ENCODE measurements at places on chromosomes 3 and 15.

GRCh38 chr3:169914321-169914720 is 2.9 kb downstream of the SAMD7 start:
- DNase-seq = no peak

DNA sequence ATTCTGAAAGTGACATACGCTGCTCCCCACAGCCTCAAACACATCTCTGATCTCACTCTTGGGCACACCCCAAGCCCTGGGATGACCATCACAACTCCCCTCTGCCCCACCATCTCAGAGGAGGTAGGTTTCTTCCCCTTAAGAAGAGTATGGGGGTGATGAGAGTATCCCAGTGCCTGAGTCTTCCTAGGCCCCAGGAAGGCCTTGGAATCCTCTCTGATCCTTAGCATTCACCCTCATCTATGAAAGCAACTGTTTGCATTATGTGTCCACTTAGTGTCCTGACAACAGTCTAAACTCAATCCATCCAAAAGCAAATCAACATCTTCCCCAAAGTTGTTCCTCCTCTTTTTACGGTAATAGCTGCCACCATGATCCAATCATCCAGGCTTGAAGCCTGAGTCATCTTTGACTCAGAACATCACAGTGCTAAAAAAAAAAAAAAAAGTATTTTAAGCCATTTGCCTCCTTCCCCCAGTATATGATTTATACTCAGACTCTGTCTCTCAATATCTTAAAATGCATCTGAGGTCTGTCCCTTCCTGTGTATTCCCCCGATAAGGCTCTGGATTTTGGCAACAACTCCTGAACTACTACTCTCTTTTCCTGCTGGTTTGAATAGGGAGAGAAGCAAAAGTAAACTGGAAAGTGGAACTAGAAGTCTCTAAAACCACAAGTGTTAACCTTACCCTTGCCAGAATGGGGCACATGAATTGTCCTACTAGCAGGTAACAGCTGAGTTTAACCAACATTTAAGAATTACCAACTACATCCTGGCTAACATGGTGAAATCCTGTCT is 22.5 kb downstream of the POPDC2 start:
- no peak for DNase-seq

DNA sequence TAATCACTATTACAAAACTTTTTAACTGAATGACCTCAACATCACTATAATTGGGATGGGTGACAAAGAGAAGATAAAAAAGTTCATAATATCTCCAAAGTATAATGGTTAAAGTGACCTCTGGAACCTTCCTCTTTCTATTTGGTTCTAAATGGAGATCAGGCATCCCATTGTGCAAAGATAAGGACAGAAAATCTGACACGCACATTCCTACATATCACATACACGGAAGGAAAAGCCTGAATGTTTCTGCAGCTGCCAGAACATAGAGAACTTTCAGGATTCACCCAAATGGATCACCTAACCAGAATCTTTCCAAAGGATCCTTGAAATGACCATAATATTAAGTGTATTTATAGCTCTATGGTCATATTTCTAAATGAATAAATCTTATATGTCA is 128.2 kb downstream of the TFDP2 start:
- DNase-seq = no peak

GRCh38 chr15:36844534-36844998 is 255.8 kb downstream of the MEIS2 start:
- DNase-seq = no peak

GRCh38 chr3:147620906-147621305 is 211.7 kb downstream of the ZIC1 start:
- no peak for DNase-seq

DNA sequence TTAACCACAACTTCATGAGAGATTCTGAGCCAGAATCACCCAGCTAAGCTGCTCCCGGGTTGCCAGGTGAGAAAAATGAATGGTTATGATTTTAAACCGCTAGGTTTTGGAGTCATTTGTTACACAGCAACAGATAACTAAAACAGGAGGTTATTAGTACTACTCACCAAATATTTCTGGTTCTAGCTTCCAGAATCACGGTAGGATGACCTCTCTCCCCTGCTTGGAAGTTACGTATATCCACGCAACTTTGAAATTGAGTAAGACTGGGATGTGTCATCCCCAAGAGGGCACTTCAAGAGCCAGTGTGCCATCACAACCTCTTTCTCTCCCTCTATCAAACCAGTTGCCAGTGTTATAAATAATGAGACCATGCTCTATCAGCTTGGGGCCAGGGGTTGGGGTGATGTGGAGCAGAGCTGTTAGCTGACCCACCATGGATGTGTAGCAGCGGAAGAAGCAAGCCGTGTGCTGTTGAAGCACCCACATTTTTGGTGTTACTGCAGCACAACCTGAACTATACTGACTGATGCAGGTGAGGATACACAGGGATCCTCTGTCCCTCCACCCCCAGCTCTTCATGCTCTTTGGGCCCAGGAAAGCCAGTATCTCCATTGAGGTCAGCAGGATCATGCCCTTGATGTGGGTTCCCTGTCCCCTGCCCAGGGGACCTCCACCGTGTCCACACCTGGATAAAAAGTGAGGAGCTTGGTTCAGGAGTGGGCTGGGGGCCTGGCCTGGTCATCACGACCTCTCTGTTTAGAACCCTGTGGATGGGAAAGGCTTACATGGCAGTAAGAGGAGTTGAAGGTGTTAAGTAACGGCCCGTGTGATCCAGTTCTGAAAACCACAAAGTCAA is 19.4 kb upstream of the ALDH1A3 start:
- DNase-seq = no peak

GRCh38 chr15:29854413-29854812 is 32.1 kb upstream of the TJP1 start:
- DNase-seq = no peak

- no peak for DNase-seq
Observed at GRCh38 chr15:38242055-38242454, 10.6 kb upstream of the SPRED1 start.

- no peak for DNase-seq
Observed at GRCh38 chr15:70437882-70438451, 325.4 kb downstream of the UACA start.

DNA sequence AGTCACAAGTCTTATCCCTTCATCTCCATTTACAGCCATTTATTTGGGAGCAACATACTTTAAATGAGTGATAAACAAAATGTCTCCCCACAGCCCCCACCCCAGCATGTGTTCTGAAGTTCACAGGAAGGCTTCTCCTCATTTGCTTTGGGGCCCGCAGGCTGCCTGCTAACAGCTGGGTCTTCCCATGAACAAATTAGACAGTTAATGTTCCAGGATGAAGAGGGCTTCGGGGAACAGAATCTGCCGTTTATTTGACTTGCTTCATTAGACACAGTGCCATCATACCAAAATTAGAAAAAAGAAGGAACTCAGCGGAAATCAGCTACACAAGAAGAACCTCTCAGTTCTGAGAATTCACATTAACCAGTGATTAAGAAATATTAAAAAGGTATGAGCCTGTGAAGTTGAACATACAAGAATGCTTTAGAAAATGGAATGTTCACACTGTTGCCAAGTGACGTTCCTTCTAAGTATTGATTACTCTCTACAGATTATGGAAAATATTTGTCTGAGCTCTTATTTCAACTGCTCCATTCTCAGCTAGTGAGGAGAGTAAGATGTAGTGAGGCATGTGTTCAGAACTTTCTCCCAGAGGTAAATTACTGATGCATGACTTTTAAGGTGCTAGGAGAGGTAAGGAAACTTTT is 107.5 kb upstream of the THBS1 start:
- no peak for DNase-seq

DNA sequence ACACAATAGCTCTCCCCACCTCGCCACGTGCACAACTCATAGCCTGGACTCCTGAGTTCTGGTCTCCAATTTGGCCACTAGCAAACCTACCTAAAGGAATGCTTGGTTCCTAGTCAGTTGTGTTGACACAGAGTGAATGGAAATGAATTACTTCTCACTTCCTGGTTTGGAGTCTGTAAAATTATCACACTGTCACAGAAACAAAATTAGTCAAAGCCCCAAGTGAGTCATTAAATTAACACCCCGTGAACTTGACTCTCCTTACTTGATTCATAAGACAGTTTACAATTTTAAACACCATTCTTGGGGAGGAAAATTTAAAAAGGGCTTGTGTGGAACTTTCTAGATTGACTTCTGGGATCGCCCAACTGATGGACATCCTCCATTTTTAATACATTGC is 276.2 kb upstream of the CTNNB1 start:
- DNase-seq = no peak

- no peak for DNase-seq
Observed at GRCh38 chr3:176765382-176765900, 431.8 kb downstream of the TBL1XR1 start.

DNA sequence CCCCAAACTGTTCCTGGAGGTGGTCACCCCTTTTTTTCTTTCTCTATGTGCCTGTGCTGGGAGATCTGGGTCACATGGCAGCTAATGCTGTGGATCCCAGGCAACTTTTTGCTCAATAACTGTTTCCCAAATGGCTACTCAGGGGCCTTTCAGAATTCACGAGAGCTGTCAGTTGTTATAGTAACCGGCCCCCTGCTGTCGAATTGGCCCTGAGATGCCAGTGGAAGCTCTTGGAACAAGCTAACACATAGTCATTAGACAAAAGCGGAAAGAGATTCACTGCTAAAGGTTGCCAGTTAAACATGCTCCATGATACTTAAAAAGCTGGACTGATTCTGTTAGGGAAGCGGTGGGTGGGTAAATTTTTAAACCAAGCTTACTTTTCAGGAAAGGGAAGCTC is 144.1 kb downstream of the FEZF2 start:
- no peak for DNase-seq

- DNase-seq = no peak
Observed at GRCh38 chr3:126983276-126983652, 349 bp downstream of the PLXNA1 start.

DNA sequence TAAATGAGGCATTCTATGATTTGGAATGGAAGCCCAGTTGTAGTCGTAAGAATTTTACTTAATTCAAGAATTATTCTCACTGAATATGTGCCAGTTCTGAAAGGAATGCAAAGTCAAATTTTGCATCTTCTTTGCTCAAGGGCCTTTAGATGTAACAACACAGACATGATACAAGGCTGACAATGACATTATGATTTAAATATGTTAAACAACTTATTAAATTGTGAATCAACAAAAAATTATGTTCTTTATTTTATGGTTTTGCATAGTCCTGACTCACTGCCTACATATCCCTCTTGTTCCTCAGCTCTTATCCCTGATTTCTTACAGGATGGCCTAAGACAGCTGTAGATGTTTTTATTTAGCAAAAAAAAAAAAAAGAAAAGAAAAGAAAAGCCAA is 170.9 kb upstream of the NR2E3 start:
- no peak for DNase-seq

- no peak for DNase-seq
Observed at GRCh38 chr3:157844216-157844615, 262.0 kb downstream of the SHOX2 start.

DNA sequence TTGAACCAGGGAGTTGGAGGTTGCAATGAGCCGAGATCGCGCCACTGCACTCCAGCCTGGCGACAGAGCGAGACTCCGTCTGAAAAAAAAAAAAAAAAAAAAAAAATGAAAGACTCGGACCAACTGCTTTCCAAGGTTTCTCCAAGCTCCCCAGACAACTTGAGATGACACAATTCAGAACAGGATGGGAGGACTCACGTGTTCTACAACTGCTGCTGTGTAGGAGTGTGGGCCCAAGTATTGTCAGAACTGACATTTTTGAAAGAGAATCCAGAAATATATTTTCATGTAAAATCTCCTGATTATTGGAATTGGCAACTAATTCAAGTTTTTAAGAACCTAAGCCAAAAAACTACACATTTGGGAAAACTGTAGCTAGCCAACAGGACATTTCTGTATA is 109.5 kb upstream of the ETV5 start:
- DNase-seq = no peak

GRCh38 chr15:74336061-74337005 is 31.1 kb downstream of the CYP11A1 start:
- no peak for DNase-seq

DNA sequence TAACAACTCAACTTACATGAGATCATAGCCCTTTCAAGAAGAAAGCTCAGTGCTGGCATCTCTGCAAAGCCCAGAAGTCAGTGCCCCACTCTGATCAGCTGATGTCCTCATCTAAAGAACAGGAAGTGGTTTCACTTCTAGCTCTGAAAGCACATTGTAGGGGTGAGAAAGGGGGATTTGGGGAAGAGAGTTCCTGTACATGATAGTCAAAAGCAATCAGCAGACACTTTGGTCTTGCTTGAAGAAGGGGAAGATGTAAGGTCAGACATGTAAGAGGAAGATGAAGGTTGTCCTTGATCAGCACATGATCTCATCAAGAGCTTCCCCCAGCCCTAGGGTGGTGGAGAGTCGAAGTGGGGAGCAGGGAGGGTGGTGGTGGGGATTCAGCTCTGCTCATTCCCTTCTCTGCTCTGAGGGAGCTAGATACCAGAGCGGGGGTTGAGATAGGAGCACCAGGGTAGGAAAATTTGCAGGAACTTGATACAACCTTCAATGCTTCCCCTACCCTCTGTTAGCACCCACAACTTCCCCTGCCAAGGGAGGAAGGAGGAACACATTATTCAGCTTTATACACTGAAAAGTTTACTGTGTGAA is 76.4 kb upstream of the ETV5 start:
- no peak for DNase-seq

GRCh38 chr15:101329867-101330380 is 34.9 kb upstream of the SNRPA1 start:
- DNase-seq = no peak

DNA sequence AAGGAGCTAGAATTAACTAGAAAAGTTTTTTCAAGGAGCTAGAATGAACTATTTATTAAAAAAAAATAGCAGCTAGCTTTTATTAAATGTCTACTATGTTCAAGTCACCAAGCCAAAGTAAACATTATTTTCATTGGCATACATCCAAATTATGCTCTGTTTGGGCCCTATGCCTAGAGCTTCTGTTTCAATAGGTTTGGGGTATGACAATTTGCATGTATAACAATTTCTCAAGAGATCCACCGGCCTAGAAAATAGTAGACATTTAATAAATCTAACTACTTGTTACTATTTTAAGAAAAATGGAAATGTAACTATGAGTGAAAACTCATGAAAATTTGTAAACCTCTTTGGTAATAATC is 8.0 kb downstream of the GABRR3 start:
- no peak for DNase-seq

GRCh38 chr15:40796041-40796440 is 10.8 kb upstream of the ZFYVE19 start:
- no peak for DNase-seq

DNA sequence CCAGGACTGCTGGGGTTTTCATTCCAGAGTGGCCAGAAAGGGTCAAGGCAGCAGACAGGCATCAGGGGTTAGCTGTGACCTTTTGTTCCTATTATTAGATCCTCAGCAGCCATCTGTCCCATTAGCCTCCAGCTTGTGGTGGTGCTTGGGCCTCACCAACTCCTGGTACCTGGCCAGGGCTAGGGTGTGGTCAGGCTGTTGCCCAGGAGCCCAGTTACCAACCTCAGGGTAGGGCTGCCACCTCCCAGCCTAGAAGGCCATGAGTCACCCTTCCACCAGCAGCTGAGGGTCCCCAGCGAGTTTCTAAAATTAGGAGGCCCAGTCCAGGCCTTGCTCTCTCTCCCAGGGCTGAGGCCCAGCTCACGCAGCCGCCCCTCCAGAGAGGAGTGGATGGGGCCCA is 12.2 kb downstream of the TMEM43 start:
- DNase-seq = no peak

GRCh38 chr3:184549796-184550577 is 11.6 kb upstream of the EPHB3 start:
- DNase-seq = no peak

- no peak for DNase-seq
Observed at GRCh38 chr3:140453750-140454149, 224.1 kb upstream of the TRIM42 start.
